ENCODE measurements at places on chromosomes 2 and 18. TPM values are rescaled to one million over a fixed set of nuclear protein-coding genes. Genes with fewer than 3 reads are reported as not detected.

DNA sequence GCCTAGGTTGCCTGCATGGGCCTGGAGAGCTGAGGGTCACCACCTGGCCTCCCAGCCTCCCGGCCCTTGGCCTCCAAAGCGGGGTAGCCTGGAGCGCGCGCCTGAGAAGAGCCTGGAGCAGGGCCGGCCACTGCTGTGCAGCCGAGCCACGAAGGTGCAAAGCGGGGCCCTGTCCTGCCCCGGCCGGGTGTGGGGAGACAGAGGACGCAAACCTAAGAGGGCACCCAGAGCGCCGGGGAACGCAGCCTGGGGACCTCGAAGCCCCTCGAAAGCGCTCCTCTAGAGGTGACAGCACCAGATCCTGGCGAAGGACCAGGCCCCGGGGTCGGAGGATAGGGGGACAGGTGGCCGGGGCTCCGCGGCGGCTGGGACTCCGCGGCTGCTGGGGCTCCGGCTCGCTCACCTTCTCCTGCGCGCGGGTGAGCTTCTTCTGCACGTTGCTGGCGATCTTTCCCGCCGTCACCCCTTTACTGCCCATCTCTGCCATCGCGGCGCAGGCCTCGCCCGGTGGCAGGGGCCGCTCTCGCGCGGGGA lies 430 bp downstream of the BIN1 start:
- peak overlapping the region; percentile 60 for H3K4me3 ChIP-seq
- H3K27me3 ChIP-seq: peaks cover 14% of the 10 kb centered on the region
- no peaks in the 10 kb centered on the region for H3K36me3 ChIP-seq
- H3K27ac ChIP-seq: no peak overlapping the region

GRCh38 chr2:120310136-120310535 lies 35.8 kb upstream of the INHBB start:
- no peak for DNase-seq
- H3K4me1 ChIP-seq: peaks cover 25% of the 10 kb centered on the region
- H3K27me3 ChIP-seq: no peaks in the 10 kb centered on the region
- H3K27ac ChIP-seq: no peak overlapping the region
- no peaks in the 10 kb centered on the region for H3K36me3 ChIP-seq
- H3K4me3 ChIP-seq: no peak overlapping the region

GRCh38 chr2:218137514-218137913 lies 11.7 kb downstream of the CXCR2 start:
- peaks cover 24% of the 10 kb centered on the region for H3K27me3 ChIP-seq
- H3K27ac ChIP-seq: no peak overlapping the region
- no peaks in the 10 kb centered on the region for H3K4me1 ChIP-seq
- DNase-seq: no peak

Gene BAZ2B
- 8.1 TPM for total RNA-seq

GRCh38 chr2:210713122-210713521 lies 156.7 kb downstream of the CPS1 start:
- no peak overlapping the region for H3K4me3 ChIP-seq
- no peak for DNase-seq
- no peaks in the 10 kb centered on the region for H3K4me1 ChIP-seq
- no peaks in the 10 kb centered on the region for H3K27me3 ChIP-seq
- H3K36me3 ChIP-seq: no peaks in the 10 kb centered on the region
- no peak overlapping the region for H3K27ac ChIP-seq

Gene LYPD6
- not detected for total RNA-seq

Gene FHOD3
- total RNA-seq: not detected

GRCh38 chr2:120919216-120919615 lies 183.5 kb downstream of the GLI2 start:
- no peak for DNase-seq
- H3K4me1 ChIP-seq: no peaks in the 10 kb centered on the region
- no peaks in the 10 kb centered on the region for H3K36me3 ChIP-seq
- no peak overlapping the region for H3K4me3 ChIP-seq
- H3K27ac ChIP-seq: no peak overlapping the region

DNA sequence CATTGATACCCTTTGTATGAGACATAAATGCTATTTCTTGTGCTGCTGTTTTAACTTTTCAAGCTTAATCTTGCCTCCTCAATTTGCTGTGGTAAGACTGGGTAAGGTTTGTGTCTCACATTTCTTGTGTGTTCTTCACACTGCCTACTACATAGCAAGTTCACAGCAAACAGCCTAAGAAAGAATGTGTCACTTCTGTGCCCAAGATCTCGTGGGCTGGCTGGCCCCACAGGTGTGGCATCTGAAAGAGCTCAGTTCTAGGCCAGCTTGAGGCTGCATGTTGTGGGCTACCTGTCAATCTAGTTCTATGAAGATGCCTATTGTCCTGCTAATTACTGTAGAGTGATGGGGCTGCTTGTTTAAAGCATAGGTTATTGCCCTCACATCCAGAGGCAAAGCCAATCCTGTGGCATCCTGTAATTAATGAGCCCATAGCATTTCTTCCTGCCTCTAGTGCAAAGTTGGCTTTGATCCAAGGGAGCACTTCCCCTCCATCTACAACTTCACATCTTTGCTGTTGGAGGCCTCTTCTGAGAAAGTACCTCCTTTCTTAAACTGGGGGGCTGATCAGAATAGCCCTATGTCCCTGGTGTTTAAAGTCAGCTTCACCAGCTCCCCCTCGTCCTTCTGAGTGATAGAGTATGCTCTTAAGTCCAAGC lies 40.9 kb upstream of the ASPRV1 start:
- H3K36me3 ChIP-seq: no peaks in the 10 kb centered on the region
- H3K4me1 ChIP-seq: peaks cover 12% of the 10 kb centered on the region
- H3K4me3 ChIP-seq: no peak overlapping the region
- H3K27me3 ChIP-seq: no peaks in the 10 kb centered on the region
- H3K27ac ChIP-seq: no peak overlapping the region

Gene TFPI
- total RNA-seq: not detected

DNA sequence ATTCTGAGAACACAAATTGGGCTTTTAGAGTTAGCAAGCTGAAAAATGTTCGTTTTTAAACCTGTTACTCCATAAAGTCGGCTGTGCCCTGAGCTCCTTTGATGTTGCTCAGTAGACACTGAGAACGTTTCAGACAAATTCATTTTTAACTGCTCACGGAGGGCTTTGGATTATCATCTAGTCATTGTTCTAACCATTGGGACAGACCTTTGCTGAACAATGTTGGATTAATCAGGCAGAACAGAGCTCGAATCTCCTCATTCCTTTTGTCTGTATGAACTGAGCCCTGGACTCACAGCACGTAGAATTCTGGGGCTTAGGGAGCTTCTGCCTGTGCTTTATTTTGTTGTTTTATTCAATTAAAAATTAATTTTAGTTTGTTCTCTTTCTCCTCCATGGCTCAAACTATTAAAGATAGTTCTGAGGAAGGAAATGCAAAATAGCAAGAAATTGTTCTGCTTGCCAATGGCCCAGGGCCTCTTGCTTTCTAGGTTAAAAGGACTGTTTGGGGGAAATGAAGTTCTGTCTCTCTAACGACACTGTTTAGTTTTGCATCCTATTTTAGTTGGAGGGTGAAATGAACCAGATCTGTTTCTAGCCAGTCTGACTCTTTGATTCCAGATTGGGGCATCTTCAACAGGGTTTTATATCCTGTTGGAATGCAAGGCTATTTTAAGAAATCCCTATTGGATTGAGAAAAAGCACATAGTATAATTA lies 114.7 kb upstream of the CXCR4 start:
- H3K4me1 ChIP-seq: peaks cover under 1% of the 10 kb centered on the region
- peaks cover 2% of the 10 kb centered on the region for H3K27me3 ChIP-seq
- no peak for DNase-seq
- H3K4me3 ChIP-seq: no peak overlapping the region

DNA sequence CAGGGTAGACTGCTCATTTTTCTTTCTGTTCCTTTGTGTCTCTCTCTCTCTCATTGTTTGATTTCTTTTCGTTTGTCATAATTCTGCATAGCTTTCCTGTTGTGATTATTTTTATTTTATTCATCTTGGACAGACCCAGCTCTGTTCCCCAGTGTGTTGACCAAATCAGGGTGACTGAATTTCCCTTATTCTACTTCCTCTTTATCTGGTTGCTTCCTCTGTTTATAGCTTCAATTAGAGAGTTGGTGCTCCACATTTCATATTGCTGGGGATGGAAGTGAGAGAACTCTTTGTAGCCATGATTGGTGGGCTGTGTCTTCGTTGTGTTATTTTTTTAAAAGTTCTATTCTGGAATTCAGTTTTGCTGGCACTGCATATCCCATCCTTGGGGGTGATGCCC lies 19.1 kb downstream of the PROKR1 start:
- no peak overlapping the region for H3K27ac ChIP-seq
- peaks cover 23% of the 10 kb centered on the region for H3K4me1 ChIP-seq
- H3K27me3 ChIP-seq: peaks cover 23% of the 10 kb centered on the region
- no peaks in the 10 kb centered on the region for H3K36me3 ChIP-seq
- no peak for DNase-seq

- H3K4me1 ChIP-seq: peaks cover 2% of the 10 kb centered on the region
- no peaks in the 10 kb centered on the region for H3K36me3 ChIP-seq
- no peak for DNase-seq
- H3K27ac ChIP-seq: no peak overlapping the region
Observed at GRCh38 chr2:119638685-119639554, 40.1 kb upstream of the TMEM177 start.

- no peak overlapping the region for H3K4me3 ChIP-seq
- H3K36me3 ChIP-seq: no peaks in the 10 kb centered on the region
- no peaks in the 10 kb centered on the region for H3K4me1 ChIP-seq
Observed at GRCh38 chr2:120509991-120510735, 164.2 kb downstream of the INHBB start.

GRCh38 chr2:66753257-66753656 lies 318.3 kb downstream of the MEIS1 start:
- DNase-seq: no peak
- no peak overlapping the region for H3K4me3 ChIP-seq
- H3K4me1 ChIP-seq: no peaks in the 10 kb centered on the region
- no peaks in the 10 kb centered on the region for H3K27me3 ChIP-seq

DNA sequence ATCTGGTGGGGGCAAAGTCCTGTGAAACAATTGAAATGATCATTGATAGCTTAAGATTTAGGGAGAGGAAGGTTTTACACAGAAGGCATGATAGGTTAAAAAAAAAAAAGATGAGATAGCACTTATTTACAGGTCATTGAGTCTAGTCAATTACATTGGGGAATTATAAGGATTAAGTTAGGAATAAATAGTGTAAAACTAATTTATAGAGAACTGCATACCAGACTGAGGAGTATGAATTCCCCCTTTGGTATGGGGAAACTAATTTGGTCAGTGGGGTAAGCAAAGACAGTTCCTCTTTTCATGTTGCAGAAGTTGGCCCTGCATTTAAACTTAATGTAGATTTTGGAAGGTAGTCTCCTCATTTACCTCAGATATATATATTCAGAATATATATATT lies 10.8 kb downstream of the GLS start:
- H3K36me3 ChIP-seq: peaks cover 47% of the 10 kb centered on the region
- H3K4me3 ChIP-seq: no peak overlapping the region
- peak overlapping the region; percentile 39 for H3K27ac ChIP-seq
- no peaks in the 10 kb centered on the region for H3K27me3 ChIP-seq
- H3K4me1 ChIP-seq: peaks cover 63% of the 10 kb centered on the region
- no peak for DNase-seq

GRCh38 chr2:29114946-29115609 lies at the start of gene CLIP4:
Gene CLIP4, plus strand, starts transcription at chr2:29115415. Its CDS starts 5,974 bp downstream, at chr2:29121389.
- H3K27ac ChIP-seq: peak within 1 kb of the TSS; percentile 96
- peaks cover 43% of the 10 kb centered on the region for H3K4me1 ChIP-seq
- peaks cover 3% of the 10 kb centered on the region for H3K36me3 ChIP-seq
- DNase-seq: peak; percentile 80
- peaks cover 5% of the 10 kb centered on the region for H3K27me3 ChIP-seq
- H3K4me3 ChIP-seq: peak within 1 kb of the TSS; percentile 90

DNA sequence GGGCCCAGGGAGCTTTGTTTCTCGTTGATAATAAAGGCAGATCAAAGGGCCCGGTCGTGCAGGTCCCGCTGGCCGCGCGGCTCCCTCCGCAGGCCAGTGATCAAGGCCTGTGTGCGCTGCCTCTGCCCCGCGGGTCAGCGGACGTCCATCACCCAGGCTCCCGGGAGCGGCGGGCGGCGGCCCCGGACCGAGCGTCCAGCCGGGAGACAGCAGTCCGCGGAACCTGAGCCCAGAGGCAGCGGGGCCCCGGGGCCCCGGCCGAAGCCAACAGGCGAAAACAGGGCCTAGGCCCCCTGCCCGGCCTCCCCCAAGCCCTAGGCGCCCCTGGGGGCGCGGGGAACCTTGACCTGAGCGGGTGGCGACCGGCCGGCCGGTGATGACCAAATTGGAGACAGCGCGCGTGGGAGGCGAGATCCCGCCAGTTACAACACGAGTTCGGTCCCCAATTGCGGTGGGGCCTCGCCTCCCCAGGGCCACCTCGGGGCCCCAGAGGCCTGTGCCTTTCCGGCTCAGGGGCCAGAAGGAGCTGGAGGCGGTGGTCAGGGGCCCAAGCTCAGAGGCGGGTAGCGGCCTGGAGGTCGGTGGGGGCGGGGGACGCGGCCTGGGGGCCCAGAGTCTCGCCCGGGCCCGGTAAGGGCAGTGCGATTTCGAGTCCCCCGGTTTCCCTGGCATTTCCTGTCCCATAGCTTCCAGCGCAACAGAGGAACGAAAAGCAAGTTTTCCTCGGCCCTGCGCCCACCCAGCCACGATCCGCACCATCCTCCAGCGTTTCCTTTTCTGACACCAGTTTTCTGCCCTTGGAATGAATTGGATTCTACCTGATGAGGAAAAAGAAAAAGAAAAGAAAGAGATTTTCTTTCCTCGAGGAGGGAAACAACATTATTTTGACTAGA lies 5.9 kb downstream of the SP9 start:
- H3K4me1 ChIP-seq: peaks cover 39% of the 10 kb centered on the region
- no peaks in the 10 kb centered on the region for H3K36me3 ChIP-seq
- H3K27ac ChIP-seq: no peak overlapping the region
- no peak for DNase-seq
- peaks cover 56% of the 10 kb centered on the region for H3K27me3 ChIP-seq

GRCh38 chr18:63708650-63709049 lies 5.9 kb downstream of the SERPINB11 start:
- no peaks in the 10 kb centered on the region for H3K4me1 ChIP-seq
- peaks cover 3% of the 10 kb centered on the region for H3K27me3 ChIP-seq
- no peak for DNase-seq
- H3K36me3 ChIP-seq: no peaks in the 10 kb centered on the region
- H3K27ac ChIP-seq: no peak overlapping the region
